ENCODE measurements at places on chromosomes 13 and 19. TPM values are rescaled to one million over a fixed set of nuclear protein-coding genes. Genes with fewer than 3 reads are reported as not detected.

YIF1B gene
- total RNA-seq: 94.3 TPM

THAP8 gene
- 13.9 TPM for total RNA-seq

PPM1N gene
- total RNA-seq: 1.1 TPM

FFAR3 gene
- not detected for total RNA-seq

KIR2DL4 gene
- 0.41 TPM for total RNA-seq

HSPH1 gene
- 59.4 TPM for total RNA-seq

ZNF497 gene
- total RNA-seq: 0.58 TPM

CGB8 gene
- not detected for total RNA-seq

ZNF579 gene
- 9.5 TPM for total RNA-seq

VN1R4 gene
- not detected for total RNA-seq

PTGIR gene
- total RNA-seq: 1.8 TPM

FAAP24 gene
- total RNA-seq: 1.6 TPM

KRTDAP gene
- total RNA-seq: not detected

NLRP11 gene
- not detected for total RNA-seq

KIRREL2 gene
- total RNA-seq: not detected

ZNF836 gene
- 10.2 TPM for total RNA-seq

MIA gene
- total RNA-seq: not detected

DNA sequence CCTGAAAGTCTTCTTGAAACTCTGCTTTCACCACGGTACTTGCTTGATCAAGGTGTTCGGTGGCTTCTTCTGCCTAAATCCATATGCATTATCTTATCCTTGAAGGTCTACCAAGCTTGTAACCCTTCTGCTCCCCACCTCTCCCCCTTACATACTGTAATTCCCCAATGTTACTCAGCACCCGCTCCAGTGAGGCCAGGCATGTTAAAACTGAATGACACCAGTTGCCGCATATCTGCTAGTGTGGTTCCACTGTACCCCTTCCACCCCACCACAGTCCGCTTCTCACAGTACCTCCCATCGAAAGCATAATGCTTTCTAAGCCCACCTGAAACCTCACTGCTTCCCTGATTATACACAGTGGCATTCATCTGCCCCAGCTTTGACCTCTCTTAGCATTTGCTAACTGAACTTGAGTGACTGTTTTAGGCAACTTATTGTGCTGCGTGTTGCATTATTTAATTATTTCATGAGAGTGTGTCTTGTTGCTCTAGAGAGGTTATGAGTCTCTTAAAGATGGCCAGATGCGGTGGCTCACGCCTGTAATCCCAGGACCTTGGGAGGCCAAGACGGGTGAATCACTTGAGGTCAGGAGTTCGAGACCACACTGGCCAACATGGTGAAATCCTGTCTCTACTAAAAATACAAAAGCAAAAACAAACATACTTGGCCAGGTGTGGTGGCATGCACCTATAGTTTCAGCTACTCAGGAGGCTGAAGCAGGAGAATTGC, 87.6 kb upstream of the MBNL2 start:
- no peak for DNase-seq

GRCh38 chr13:93235258-93236015, 8.8 kb downstream of the GPC6 start:
- DNase-seq: no peak

DNA sequence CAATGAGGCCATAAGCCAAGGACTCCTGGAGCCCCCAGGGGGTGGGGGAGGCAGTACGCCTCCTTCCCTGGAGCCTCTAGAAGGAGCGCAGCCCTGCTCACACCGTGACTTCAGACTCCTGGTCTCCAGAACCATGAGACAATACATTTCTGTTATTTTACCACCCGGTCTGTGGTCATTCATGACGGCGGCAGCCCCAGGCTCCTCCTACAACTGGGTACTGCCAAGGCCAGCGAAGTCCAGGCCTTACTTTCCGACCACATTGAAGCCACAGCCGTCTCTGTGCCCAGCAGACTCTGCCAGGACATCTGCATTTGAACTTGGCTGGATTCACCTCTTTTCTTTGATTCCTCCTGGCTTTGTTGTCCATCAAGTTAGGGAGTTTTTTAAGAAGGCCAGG, 10.5 kb downstream of the GNG7 start:
- DNase-seq: no peak

DNA sequence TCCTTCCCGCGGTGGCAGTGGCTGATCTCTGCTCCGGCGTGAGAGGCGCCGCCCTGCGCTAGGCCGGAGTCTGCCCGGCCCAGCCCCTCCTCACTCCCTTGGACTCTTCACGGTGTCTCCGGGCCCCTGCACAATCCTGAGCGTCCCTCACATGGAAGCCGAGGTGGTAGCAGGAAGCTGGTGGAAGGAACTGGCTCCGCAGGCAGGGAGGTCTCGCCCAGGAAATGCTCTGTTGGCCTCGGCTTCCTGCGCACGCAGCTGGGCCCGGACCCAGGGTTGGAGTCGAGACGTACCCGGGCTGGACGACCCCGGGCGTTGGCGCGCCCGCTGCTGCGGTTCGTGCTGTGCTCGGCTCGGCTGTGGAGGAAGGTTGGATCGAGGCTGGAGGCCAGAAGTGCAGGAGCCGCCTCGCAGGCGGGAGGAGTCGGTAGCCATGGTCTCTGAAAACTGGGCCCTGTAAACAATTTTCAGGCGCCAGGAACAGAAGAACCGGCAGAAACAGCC, 46.3 kb downstream of the ZNF724 start:
- DNase-seq: no peak

- DNase-seq: no peak
These were observed 462.0 kb upstream of the SPRY2 start for GRCh38 chr13:80802946-80803345.

- no peak for DNase-seq
These were observed 1.7 kb upstream of the PLPP2 start for GRCh38 chr19:292951-293350.

- no peak for DNase-seq
These were observed 2.4 kb downstream of the TICAM1 start for GRCh38 chr19:4829001-4829712.

- no peak for DNase-seq
These were observed 27.6 kb upstream of the SIN3B start for GRCh38 chr19:16801600-16802013.

DNA sequence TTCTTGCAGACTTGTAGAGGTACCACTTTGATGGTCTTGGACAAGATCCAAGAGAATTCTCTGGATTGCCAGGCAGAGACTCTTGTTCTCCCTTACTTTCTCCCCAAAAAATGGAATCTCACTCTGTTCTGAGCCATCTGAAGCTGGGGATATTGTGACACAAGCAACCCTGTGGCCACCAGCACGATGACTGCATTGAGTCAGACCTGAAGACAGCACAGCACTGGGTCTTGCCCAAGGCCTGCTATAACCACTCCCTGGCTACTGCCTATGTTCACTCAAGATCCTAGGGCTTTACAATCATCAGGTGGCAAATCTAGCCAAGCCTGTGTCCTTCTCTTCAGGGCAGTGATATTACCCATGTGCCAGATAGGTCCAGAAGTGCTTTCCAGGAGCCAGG, 202.5 kb upstream of the SERP2 start:
- no peak for DNase-seq

- DNase-seq: no peak
These were observed 70.3 kb upstream of the NFIC start for GRCh38 chr19:3296034-3296433.

- no peak for DNase-seq
These were observed 124.2 kb upstream of the SERP2 start for GRCh38 chr13:44249431-44249836.

GRCh38 chr19:16073988-16074387, 2.3 kb upstream of the TPM4 start:
- no peak for DNase-seq

DNA sequence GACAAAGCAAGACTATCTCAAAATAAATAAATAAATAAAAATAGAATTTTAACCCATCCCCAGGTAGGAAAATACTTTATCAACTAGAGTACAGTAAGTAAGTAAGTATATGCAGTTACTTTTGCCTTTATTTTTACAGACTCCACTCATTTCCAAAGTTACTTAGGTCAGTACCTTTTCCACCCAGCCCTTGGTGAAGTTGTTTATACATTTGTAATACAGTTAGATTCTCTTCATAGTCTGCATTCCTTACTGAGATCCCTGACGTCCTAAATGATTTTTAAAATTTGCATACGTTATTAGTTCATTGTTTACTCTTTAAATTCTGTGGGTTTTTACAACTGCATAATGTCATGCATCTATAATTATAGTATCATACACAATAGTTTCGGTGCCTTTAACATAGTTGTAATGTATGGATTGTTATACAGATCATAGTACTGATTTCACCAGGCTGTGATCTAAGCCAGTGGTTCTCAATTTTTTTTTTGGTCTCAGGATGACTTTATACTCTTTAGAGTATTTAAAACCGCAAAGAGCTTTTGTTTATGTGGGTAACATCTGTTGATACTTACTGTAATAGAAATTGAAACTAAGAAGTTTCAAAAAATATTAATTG, 10.4 kb downstream of the SETDB2 start:
- no peak for DNase-seq

DNA sequence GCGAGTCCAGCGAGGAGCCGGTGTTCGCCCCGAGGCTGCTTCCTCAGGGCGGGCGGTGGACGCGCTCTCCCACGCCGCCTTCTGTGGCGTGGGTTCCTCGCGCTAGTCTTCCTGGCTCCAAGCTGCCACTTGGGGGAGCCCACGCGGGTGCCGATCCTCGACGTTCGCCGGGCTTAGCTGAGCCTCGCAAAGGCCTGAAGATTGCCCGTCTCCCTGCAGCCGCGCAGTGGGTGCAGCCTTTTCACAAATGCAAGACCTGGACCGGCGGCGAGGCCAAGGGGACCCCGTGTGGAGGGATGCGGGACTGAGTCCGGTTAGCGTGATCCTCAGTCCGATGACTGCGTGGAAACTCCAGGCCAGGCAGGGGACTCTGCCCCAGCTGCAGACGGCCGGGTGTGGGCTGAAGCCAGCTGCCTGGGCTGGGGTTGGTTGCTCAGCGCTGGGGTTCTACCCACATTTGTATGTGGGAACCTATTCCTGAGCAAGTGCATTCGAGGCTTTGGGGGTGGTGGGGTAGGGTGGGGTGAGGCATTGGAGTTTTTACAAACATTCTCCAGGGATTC, 16.6 kb upstream of the LRP3 start:
- peak; percentile 3 for DNase-seq

DNA sequence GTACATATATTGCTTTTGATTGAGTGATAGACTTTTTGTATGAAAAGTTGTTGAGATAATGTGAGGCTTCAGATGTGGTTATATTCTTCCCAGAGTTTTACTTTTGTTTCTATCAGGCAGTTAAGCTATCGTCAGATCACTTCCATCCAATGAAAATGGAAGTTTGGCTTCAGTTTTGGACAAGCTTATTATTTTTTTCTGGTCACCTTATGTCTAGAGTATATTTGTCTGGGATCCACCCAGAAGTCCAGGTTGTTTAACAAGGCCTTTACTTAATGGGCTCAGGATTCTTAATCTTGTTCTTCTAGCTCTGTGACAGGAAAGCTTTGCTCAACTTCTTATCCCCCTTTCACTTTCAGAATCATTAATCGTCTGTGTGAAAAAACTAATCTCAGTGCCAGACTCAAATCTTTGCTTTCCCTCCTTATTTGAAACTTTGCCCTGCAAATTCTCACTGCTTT, 150.9 kb downstream of the PDS5B start:
- DNase-seq: no peak

DNA sequence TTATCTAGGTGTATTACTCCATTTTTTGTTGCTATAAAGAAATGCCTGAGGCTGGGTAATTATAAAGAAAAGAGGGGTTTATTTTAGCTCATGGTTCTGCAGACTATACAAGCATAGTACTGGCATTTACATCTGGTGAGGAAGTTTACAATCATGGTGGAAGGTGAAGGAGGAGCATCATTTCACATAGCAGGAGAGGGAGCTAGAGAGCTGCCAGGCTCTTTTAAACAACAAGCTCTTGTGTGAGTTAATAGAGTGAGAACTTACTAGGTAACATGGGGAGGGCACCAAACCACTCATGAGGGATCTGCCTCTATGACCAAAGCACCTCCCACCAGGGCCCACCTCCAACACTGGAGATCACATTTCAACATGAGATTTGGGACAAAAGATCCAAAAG, 221.7 kb upstream of the GPC6 start:
- no peak for DNase-seq

DNA sequence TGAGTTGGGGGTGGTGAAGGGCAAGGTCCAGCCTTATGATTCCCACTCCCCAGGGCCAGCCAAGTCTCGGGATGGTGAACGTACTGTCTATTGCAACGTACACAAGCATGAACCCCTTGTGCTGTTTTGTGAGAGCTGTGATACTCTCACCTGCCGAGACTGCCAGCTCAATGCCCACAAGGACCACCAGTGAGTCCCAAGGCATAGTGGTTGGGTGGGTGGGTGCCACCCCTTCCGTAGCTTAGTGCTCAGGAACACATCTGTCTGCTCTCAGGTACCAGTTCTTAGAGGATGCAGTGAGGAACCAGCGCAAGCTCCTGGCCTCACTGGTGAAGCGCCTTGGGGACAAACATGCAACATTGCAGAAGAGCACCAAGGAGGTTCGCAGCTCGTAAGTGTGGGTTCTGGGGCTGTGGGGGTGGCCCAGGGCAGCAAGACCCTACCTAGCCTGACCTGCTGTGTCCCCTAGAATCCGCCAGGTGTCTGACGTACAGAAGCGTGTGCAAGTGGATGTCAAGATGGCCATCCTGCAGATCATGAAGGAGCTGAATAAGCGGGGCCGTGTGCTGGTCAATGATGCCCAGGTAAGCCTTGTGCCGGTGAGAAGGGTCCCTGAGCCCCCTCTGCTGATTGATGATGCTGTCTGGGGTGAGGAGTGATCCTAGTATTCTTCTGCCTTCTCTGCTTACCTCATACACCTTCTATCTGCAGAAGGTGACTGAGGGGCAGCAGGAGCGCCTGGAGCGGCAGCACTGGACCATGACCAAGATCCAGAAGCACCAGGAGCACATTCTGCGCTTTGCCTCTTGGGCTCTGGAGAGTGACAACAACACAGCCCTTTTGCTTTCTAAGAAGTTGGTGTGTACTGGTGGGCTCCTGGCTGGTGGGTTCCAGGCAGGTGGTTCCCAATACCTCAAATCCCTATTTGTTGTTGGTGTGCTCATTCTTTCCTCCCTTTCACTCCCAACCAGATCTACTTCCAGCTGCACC, 3.8 kb downstream of the TRIM28 start:
- DNase-seq: no peak

DNA sequence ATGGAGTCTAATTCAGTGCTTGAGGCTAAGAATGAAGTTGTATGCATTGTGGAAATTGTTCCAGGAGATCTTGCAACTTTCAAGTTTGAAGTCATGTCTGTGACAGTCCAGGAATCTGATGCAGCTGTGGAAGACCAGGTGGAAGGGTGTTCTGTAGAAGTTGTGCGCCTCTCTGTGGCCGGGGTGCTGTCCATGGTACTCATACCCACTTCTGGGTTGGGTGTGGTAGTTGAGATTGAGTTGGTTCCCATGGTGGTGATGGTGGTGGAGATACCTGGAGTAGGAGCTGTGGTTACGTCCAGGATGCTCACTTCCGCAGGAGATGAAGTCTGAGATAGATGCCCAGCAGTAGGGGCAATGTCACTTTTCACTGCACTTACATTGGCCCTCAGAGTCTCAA, 44.3 kb downstream of the MUC16 start:
- no peak for DNase-seq

GRCh38 chr19:5096536-5096935, 127.6 kb downstream of the KDM4B start:
- no peak for DNase-seq
